ENCODE measurements at places on chromosomes 2 and 18.

DNA sequence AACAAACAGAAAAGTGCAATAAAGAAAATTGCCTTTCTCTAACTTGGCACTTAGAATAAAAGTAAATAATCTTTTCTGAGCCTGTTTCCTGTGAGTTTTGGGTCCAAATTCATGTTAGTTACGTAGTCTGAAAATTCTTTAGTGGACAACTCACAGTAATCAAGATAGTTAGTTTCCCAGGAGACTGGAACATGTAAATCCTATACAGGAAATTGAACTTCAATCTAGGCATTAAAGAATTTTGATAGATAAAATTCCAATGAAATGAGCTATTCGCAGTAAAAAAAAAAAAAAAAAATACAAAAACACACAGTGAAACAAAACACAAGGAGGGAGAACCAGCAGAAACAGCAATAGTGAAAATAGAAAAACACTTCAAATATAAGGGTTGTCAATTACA lies 83.8 kb upstream of the REG3G start:
- DNase-seq: no peak

GRCh38 chr2:190809139-190809764 lies 71.4 kb upstream of the GLS start:
- no peak for DNase-seq

GRCh38 chr2:72159211-72159993 lies 11.7 kb upstream of the CYP26B1 start:
- DNase-seq: no peak

DNA sequence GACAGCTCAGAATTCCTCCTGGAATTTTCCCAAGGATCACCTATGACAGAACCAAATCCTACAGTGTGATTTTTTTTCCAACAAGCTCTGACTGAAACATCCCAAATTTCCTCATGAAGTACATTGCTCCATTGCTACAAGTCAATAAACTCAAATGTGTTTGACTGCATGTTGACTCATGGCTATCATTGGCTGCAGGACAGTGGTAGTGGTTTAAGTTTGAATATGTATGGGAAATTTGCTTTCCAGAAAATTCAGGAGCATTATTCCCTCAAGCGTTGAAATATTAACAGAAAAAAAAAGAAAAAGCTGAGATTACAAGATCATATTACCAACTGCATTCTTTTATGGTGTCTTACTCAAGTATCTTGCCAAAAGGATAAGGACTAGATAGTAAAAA lies 402.8 kb upstream of the DSEL start:
- no peak for DNase-seq

DNA sequence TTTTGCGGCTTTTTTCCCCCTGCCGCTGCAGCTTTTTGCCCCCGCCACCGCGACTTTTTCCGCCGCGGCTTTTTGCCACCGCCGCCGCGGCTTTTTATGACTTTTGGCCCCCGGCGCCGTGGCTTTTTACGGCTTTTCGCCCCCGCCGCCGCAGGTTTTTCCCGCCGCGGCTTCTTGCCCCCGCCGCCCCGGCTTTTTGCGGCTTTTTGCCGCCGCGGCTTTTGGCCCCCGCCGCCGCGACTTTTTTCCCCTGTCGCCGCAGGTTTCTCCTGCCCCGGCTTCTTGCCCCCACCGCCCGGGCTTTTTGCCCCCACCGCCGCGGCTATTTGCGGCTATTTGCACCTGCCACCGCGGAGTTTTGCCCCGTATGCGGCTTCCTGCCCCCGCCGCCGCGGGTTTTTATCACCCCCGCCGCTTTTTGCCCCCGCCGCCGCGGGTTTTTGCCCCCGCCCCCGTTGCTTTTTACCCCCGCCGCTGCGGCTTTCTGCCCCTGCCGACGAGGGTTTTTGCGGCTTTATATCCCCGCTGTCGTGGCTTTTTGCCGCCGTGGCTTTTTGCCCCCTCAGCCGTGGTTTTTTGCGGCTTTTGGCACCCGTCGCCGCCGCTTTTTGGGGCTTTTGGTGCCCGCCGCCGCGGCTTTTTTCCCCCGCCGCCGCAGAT lies 2750.9 kb downstream of the RPIA start:
- DNase-seq: no peak

GRCh38 chr2:168434146-168434545 lies 21.9 kb upstream of the CERS6 start:
- DNase-seq: no peak

DNA sequence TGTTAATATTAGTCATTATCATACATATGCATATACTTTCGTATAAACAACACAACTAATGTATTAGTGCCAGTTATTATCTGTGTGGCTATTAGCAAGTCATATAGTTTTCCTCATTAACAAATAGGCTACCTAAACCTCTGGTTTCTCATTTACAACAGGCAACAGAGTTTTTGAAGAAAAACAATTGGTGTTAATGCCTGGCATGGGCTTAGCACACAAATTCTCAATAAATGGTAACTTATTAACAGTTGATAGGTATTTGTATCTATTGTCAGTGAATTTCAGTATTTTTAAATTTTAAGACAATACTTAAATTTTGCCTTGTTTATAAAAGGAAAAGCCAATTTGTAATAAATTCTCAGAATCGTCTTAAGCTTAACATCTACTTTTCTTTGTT lies 182.5 kb downstream of the PMAIP1 start:
- DNase-seq: no peak

Data from ascending aorta (tissue), 2 donors.